Renal pelvis (tissue), 12 donors: ENCODE measurements at places on chromosomes 1 and 21. TPM values are rescaled to one million over a fixed set of nuclear protein-coding genes. Genes with fewer than 3 reads are reported as not detected.

Gene CNTN2
- 1.1 TPM for polyA plus RNA-seq

Gene PRDM16
- polyA plus RNA-seq: 7.2 TPM

Gene KRTAP7-1
- not detected for polyA plus RNA-seq

Gene MPL
- polyA plus RNA-seq: 0.78 TPM

Gene COL8A2
- 1.9 TPM for polyA plus RNA-seq

Gene WNT4
- polyA plus RNA-seq: 7.6 TPM

Gene ALX3
- polyA plus RNA-seq: not detected

Gene KIF17
- 4.0 TPM for polyA plus RNA-seq

DNA sequence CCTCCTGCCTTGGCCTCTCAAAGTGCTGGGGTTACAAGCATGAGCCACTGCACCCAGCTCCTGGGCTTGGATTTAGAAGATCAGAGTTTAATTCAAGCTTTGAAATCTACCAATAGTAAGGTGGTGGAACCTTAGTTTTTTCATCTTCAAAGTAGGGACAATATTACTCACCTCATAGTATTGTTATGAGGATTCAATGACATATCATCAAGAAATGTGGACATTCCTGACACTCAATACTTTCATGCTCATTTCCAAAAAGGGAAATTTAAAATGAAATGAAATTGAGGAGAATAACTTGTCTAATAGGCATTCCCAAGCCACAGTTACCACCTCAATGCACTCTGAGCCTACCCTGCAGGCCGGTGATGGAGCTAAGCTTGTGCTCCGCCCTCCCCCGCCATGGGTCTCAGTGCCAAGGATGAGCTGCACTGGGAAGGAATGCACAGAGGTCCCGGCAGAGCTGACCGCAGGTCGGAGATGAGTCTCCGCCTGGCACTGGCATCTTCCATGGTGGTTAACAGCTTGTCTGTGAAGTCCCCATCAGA lies 56.5 kb upstream of the BCAR3 start:
- DNase-seq: no peak

DNA sequence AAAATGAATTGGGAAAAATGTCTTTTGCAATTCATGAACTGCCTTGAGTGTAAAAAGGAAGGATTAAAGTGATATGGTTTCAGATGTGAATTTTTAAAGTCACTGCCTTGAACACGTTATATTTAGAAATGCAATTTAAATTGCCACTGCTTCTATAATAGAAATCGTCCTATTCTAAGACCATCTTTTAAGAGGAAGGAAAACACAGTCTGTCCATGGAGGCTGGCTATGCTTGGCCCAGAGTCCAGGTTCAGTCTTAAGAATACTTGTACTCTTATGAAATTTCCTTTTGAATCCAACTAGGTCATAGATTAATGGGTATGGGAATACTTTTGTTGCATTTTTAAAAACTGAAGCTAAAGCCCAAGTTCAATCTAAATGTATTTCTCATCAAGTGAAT lies 86.0 kb downstream of the PCNX2 start:
- DNase-seq: no peak

DNA sequence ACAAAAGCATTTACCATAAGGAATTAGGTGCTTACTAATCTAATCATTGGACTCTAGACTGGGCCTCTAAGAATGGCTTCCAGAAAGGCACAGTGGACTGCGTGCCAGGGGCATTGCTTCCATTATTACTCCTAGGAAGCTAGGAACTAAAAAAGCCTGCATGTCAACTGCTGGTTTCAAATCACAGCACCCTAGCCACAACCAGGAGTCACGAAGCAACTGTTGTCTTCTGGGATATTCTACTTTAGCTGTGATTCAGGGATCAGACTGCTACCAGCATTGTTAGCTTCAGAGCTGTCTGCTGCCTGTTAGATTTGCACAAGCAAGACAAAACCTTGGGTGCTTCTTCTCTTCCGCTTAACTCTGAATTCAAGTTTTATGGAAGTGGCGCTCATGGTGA lies 38.3 kb downstream of the DNM3 start:
- no peak for DNase-seq

DNA sequence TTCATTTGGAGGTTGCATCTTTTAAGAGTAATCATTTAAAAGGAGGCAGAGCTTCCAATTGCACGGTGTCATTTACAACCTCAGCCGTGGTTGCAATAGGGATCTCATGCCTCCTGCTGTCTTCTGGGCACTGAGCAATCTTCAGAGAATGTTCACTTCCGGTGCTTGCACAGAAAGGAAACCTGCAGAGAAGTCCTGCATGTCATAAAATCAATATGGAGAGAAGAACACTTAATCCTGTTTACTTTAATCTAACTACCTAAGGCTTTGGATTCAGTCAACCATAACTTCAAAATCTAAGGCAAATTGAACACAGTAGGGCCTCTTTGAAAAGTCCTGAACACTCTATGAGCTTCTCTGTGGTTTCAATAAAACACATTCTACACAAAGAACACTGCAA lies 11.3 kb upstream of the MAP10 start:
- DNase-seq: peak; percentile 17

- no peak for DNase-seq
Observed at GRCh38 chr21:33121715-33122475, 52.0 kb downstream of the OLIG1 start.

DNA sequence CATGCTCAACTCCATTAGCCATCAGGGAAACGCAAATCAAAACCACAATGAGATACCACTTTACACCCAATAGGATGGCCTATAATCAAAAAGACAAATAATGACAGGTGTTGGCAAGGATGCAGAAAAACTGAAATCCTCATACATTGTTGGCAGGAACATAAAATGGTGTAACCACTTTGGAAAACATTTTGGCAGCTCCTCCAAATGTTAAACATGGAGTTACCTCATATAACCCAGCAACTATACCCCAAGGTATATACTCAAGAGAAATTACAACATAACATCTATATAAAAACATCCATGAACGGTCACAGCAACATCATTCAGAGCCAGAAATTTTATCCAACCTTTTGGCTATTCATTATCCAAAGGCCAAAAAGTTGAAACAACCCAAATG lies 11.6 kb downstream of the EIF4G3 start:
- DNase-seq: no peak

GRCh38 chr1:236524142-236524894 lies 536 bp downstream of the LGALS8 start:
- peak; percentile 73 for DNase-seq

- DNase-seq: no peak
Observed at GRCh38 chr1:202639500-202639899, 70.8 kb downstream of the SYT2 start.

- DNase-seq: no peak
Observed at GRCh38 chr1:171787686-171788480, 6.4 kb downstream of the METTL13 start.

DNA sequence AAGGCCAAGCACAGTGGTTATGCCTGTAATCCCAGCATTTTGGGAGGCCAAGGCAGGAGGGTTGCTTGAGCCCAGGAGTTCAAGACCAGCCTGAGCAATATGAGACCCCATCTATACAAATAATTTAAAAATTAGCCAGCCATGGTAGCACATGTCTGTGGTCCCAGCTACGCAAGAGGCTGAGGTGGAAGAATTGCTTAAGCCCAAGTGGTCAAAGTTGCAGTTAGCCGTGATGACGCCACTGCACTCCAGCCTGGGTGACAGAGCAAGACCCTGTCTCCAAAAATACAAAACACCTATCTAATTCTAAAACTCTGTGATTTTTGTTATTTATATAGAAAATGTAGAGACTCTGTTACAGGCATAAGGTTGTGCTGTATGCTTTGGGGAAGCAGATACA lies 44.2 kb upstream of the ZYG11A start:
- no peak for DNase-seq

DNA sequence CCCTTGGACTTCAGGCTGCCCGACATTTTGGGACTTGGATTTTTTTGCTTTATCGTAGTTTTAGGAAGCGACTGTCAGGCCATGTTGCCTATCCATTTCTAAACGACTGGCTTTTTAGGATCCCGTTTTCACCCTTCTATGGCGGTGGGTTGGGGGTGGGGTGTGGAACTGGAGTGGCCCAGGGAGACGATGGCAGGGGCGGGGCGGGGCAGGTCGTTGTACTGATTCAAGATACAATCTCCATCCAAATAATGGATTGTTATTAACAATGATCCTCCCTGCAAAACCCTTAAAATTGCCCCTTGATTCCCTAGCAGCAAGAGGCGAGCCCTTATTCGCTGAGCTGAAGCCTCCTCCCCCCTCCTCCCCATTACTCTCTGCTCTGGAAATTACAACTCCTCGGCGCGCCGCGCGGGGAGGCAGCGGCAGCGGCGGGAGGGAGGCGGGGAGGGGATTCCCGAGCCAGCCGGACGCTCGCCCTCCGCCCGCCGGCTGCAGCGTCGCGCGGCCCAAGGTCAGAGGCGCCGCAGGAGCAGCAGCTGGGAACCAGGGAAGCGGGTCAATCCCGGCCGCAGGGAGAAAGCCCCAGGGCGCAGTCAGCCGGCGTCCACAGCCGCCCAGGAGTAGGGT lies at the start of gene TRIM67:
Gene TRIM67 (plus strand): TSS at position 392 of the 630 bp plus-strand sequence. CDS start 912 bp downstream, outside the sequence.
- DNase-seq: peak; percentile 41

DNA sequence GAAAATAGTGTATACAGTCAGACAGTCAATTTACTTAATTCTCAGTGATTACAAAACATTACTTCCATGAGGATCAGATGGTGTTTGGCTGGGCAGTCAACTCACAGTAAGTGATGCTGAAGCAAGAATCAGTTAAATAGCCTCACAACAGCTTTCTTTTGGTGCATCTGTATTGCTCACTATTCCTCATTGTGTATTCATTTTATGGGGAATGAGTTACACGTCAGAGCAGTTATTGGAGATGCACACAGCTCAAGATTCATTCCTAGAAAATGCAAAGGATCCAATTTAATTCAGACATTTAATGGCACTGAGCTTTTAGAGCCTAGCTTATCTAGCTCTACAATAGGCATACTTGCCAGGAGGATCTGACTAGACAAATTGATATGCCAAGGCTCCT lies 150.6 kb downstream of the HS2ST1 start:
- no peak for DNase-seq

DNA sequence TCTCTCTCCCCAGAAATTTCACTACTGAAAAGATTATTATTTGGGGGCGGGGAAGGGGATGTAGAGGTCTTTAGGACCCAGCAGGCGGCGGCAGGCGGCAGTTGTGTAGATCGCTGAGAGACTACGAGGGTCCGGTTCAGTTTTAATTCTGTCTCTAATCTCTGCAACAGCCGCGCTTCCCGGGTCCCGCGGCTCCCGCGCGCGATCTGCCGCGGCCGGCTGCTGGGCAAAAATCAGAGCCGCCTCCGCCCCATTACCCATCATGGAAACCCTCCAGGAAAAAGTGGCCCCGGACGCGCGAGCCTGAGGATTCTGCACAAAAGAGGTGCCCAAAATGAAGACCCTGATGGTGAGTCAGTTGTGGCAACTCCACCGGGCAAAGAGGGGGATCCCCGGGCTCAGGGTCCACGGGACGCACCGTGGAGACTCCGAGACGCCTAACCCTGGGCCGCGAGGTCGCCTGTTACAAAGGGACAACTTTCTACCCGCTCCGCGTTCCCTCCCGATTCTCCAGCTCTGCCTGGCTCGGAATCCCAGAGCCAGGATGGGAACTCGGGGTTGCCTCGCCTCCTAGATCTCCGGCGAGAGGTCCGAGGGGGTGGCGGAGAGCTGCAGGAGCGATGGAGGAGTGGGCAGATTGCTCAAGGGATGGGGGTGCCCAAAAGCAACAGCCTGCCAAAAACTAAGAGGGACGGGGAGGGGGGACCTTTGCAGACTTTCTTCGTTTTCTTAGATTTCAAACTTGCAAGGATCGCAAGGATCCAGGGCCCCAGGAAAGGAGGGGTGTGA lies at the start of gene ST6GALNAC5:
Gene ST6GALNAC5 (plus strand): TSS at position 139 of the 789 bp plus-strand sequence.
- DNase-seq: peak; percentile 49

GRCh38 chr1:2215909-2216766 lies 12.0 kb upstream of the SKI start:
- no peak for DNase-seq

DNA sequence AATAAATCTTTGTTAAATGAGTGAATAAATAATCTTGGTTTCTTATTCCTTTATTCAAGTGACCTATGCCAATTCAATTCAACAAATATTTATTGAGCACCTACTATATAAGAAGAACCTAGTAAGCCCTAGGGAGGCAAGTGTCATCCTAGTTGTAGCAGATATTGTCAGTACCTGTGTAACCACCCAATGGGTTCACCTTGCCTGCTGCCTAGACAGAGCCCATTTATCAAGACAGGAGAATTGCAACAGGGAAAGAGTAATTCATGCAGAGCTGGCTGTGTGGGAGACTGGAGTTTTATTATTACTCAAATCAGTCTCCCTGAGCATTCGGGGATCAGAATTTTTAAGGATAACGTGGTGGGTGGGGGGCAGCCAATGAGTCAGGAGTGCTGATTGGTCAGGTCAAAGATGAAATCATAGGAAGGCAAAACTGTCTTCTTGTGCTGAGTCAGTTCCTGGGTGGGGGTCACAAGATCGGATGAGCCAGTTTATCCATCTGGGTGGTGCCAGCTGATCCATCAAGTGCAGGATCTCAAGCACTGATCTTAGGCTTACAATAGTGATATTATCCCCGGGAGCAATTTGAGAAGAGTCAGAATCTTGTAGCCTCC lies 53.8 kb upstream of the KCNA3 start:
- no peak for DNase-seq

DNA sequence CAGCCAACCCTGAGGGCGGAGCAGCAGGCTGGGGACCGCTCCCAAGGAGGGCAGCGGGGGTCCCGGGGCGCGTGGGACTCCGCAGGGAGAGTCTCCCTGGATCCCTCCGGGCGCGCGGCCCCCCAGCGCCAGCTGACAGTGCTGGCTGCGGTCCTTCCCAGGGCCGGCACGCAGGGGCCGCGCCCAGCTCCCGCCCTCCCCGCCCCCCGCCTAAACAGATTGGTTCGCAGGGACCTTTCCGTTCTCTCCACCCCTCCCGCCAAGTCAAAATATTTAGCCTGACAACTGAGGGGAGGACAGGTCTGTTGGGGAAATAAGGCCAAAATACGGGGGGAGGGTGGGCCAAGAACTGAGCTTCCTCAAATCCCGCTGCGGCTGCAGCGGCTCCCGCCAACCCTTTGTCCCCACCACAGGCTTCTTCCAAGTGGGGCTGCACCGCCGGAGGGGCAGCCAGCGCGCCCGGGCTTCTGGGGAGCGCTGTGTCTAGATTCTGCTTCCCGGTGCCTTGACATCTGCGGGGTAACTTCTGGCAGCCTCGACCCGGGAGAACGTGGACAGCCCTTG lies at the start of gene INSRR:
Gene INSRR (minus strand): TSS at position 159 of the 564 bp plus-strand sequence. CDS start 496 bp downstream, outside the sequence.
- no peak for DNase-seq
